ENCODE measurements at places on chromosomes 2 and 18.
A peak's percentile ranks its signal among the peaks of the same experiment; 100 is the strongest.

GRCh38 chr18:67875944-67876343 is 359.4 kb upstream of the DSEL start:
- no peak for DNase-seq

- peak; percentile 85 for DNase-seq
Measured at GRCh38 chr2:84459018-84459943, at the start of gene SUCLG1. TSS of gene SUCLG1 (minus strand) at chr2:84459280. CDS start at chr2:84459269, 11 bp downstream.

DNA sequence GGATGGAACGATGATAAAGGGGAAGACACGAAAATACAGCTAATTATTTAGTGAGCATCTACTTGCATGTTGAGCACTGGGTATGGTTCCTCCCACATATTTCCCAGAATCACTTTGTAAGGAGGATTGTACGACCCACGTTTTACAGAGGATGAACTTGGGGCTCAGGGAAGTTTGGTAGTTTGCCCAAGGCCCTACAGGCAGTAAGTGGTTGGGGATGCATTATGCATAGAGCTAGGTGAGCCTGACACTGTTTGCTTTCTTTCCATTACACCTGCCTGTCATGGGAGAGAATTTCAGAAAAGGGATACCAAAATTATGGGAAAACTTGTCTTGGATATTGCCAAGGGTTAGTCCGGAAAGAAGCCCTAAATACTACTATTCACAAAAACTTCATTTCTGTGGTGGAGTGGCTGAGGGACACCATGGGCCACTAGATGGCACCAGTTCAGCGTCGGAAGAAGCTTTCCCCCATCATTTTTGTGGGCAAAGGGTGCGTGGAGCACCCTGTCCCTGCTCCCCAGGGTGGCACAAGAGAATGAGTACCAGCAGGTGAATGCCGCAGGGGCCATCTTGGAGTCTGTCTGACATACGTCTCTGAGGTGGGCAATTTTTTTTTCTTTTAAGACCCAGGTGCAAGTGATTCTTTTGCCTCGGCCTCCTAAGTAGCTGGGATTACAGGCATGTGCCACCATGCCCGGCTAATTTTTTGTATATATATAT is 23.5 kb upstream of the C18orf32 start:
- DNase-seq = peak; percentile 52

DNA sequence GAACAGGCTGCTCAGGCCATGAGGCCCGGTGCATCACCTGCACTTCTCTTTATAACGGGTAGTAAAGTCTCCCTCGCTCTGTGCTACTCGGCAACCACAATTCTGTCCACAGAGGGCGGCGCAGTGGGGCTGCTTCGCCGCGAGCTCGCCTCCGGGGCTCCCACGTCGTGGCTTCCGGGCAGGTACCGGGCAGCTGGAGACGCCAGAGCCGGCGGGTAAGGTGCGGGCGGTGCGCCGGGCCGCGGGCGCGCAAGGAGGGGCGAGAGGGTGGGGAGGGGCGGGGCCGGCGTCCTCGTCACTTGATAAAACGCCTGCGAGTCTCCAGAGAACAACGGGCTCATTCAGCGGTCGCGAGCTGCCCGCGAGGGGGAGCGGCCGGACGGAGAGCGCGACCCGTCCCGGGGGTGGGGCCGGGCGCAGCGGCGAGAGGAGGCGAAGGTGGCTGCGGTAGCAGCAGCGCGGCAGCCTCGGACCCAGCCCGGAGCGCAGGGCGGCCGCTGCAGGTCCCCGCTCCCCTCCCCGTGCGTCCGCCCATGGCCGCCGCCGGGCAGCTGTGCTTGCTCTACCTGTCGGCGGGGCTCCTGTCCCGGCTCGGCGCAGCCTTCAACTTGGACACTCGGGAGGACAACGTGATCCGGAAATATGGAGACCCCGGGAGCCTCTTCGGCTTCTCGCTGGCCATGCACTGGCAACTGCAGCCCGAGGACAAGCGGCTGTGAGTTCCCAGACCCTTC is at the start of gene ITGA6:
Gene ITGA6, plus strand, starts transcription at position 331 of the 734 bp plus-strand sequence.
- DNase-seq = peak; percentile 68

DNA sequence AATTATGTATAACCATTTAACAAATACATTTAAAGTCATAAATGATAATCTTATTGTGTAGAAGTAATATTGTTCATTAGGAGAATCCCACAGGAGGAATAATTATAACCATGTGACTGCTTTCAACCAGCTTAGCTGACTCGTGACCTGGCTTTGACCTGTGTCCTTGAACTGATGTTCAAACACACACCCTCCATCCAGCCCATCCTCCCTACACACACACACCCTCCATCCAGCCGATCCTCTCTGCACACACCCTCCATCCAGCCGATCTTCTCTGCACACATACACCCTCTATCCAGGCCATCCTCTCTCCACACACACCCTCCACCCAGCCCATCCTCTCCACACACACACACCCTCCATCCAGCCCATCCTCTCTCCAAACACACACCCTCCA is 83.5 kb downstream of the EIPR1 start:
- DNase-seq = no peak

DNA sequence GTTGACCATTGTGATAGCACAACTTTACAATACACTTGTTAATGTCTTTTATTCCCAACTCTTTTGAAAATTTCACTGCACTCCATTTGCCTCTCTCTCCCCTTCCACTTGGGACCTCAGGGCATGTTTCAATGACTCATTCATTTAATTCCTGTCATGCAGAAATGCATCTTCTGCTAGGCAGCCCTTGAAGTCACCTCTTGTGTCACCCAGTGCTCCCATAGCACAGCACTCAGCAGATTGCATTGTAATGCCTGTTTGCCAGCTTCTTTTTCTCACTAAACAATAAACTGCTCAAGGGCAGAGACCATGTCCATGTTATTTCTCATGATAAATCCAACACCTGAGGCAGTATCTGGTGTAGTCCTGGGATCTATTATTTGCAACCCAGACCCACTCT is 85.9 kb upstream of the ACSL3 start:
- no peak for DNase-seq

GRCh38 chr18:51522821-51523220 is 325.3 kb upstream of the MEX3C start:
- no peak for DNase-seq

GRCh38 chr2:144041612-144042011 is 478.3 kb downstream of the ZEB2 start:
- DNase-seq = no peak

DNA sequence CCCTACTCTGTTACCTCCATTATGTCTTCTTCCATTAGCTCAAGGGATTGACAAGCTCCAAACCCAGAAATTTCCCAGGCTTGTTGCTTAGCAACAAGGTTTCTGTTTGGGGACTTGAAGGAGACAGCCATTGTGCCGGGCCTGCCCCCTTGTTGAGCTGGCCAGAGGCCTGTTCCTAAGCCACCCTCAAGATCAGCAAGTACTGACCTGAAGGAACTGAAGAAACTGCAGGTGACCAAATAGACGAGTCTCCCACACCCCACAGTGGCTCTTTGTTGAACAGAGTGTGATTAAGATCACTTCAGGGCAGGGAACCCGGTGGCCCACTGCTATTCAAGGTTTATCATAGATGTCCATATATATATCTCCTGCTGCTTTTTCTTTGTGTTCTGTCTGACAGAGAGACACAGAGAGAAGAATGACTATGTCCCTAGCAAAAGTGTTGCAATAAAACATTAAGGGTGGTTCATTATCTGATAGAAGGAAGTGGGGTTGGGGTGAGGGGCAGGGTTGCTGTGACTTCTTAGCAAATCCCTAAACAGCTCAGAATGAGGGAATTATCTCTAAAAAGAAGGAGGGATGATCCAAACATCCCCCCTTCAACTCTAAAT is 69.2 kb downstream of the RNF144A start:
- DNase-seq = no peak

DNA sequence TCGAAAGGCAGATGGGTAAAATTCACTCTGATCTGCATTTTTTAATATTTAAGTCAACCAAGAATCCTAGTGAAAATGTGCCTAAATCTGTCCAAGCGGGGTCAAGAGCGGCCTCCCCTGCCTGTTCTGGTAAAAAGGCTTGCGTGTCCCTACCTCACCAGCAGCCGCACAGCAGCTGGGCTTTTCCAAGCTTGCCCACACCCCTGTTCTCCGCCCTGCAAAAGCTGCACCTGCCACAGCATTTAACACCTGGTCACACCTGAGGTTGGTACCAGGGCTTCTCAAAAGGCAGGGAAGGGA is 25.8 kb upstream of the TMEM182 start:
- DNase-seq = no peak

DNA sequence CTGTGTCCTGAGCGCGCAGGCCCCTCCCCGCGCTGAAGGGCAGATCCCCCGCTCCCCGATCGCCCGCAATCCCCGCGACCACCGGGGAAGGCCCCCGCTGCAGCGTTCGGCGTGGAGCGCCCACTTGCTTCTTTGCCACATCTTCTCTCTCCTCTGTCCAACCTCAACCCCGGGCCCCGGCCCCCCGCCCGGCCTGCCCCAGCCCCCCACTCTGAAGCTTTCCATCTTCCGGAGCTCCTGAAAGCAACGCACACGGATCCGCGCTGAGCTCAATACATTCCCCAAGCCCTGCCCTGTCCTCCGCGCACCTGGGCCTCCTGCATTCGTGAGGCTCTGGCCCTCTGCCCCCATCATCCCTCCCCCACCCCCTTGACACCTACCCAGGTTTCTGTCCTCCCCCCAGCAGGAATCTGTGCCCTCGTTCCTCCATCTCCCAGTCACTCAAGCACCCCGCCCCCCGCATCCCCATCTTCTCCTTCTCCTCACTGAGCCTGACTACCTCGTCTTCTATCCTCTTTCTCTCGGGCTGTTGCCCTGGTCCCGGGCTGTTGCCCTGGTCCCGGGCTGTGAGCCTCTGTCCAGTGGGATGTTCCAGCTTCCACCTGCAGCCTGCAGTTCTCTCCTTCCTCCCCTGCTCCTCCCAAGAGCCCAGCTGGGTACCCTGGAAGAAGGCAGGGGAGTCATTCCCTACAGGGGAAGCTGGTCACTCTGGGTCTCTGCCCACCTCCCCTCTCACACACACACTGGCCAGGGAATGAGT is 7.8 kb downstream of the SPEG start:
- no peak for DNase-seq

- DNase-seq = no peak
Measured at GRCh38 chr2:221202431-221202830, 369.7 kb downstream of the EPHA4 start.

All from CD4-positive, alpha-beta T cell treated with Interleukin-4 for 4 hours (primary cell).